Cerebellum (tissue), 4 donors: ENCODE measurements at places on chromosomes 3 and 15. TPM values are rescaled to one million over a fixed set of nuclear protein-coding genes. Genes with fewer than 3 reads are reported as not detected.

The TMCO5A gene
- not detected for total RNA-seq

DNA sequence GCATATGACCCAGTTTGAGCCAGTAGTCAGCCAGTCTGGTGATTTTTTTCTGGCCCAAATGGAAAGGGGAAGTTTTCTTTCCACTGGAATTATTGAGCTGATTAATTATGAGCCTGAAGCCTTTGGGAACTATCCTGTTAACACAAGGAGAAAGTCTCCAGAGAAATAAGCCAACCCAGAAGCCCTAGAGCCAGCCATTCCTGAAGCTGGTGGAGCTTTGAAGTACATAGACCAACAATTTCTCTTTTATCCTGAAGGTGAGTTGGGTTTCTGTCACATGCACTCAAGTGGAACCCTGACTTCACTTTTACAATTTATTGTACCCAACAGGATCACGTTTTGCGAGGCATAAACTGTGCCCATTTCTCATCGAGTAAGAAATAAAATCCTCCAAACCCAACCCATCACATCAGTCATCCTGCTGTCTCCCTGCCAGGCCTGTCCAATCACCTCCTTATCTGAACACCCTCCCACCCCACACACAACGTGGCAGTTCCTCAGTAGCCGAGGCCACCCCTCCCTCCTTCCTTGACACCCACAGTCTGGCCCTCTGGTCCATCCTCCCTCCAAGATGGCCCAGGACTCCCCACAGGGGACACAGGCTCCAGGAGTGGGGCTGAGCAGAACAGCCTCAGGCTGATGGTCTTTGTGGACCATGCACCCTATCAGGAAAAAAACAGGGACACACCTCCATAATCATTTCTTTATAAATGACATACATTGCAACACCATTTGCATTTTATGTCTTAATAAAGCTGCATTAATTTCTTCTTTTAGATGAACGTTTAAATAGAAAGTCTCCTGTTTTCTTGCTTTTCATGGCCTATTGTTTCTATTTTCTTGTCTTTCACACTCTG, 55.7 kb upstream of the GATA2 start:
- no peak for DNase-seq

DNA sequence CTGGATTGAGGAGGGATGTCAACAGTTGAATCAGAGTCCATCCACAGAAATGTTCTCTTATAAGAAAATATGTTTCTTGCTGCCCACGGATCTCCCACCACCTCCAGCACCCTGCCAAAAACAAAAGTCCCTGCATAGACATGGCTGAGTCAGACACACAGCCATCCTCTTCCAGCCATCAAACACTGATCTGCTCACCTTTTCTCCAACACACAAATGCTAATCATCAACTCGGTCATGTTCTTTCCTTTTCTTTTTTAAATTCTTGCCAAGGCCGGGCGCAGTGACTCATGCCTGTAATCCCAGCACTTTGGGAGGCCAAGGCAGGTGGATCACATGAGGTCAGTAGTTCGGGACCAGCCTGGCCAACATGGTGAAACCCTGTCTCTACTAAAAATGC, 110.7 kb upstream of the IL12A start:
- DNase-seq = no peak

DNA sequence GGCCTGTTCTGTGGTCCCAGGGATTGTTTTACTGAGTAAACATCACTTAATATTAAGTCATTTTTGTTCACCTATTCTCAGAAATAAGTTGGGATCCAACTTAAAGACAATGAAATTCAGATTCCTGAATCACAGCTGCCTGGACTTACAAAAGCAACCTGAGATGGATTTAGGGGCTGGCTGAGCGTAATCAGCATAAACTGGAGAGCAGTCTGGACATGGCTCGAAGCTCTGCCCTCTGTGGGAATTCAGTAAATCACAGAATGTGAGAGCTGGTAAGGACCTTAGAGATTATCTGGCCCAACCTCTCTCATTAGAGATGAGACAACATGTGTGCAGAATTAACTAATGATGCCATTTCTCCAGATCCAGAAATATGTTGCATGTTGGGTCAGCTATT, 23.7 kb downstream of the CCDC80 start:
- no peak for DNase-seq

DNA sequence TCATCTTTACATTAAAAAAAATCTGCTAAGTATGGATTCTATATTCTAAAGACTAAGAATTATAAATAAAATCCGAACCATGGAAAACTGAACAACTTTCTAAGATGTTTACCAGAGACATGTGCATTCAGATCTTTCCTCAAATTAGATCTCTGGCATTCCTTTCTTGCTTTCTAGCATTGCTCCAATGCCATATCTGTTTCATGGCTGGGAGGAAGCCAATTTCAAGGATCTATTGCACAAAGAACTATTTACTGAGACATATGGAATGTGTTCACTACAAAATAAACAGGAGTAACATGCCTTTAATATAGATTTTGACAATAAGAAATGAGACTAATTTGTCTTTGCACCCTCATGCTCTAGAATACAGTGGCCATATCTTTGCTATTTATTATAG, 45.1 kb upstream of the NANOGP8 start:
- no peak for DNase-seq

DNA sequence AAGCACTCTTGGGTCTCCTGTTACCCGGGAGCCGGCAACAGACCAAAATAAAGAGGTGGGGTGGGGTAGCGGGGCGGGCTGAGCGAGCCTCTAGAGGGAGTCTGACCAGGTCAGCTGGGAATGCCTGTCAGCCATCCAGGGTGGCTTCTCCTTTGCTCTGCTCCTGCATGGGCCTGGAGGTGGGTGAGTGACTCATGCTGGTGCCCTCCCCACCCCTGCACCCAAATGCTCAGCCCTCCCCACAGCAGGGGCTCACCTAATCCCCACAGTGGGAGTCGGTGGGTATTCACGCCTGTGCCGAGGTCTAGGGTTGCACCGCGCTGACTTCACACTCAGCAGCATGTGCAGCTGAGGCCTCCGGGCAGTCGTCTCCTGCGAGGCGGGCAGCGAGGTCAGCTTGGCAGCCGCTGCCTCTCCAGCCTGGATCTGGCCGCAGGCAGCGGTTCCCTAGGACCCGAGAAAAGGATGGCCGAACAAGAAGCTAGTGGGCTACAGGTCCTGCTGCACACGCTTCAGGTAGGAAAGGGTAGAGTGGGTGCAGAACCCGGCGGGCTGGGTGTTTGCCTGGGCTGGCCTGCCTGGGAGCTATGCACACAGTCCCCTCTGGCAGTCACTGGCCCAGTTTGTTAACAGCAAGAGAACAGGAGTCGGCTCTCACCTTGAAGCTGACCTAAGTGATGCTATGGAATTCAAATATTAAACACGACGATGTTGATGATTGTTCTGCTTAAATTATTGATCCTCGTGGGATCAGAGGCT, at the start of gene AGBL1:
TSS of gene AGBL1 (plus strand) at position 364 of the 759 bp plus-strand sequence.
- no peak for DNase-seq

GRCh38 chr3:100641471-100642032, 32.2 kb downstream of the ADGRG7 start:
- no peak for DNase-seq

DNA sequence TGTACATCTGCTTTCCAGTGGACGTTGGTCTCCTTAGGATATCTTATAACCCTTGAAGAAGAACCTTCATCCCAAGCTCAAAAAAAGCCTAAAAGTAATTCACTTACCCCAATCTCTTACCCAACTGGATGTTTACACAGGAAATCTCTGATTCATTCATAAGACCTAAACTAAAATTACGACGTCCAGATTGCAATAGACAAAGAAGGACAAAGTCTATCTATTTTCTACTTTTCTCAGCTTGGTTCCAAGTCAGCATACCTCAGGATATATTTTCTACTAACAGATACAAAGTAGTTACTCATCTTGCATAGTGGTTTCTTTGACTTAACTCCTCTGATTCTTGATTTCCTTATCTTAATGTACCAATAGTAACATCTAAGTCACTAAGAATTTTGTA, 669.9 kb downstream of the OTOL1 start:
- DNase-seq = no peak

- no peak for DNase-seq
Observed at GRCh38 chr3:80439490-80439889, 671.7 kb upstream of the ROBO1 start.

GRCh38 chr3:160837394-160837980, 81.5 kb downstream of the PPM1L start:
- no peak for DNase-seq

- no peak for DNase-seq
Observed at GRCh38 chr3:79515072-79515471, 252.7 kb downstream of the ROBO1 start.

The HESX1 gene
- total RNA-seq = 0.27 TPM

- DNase-seq = no peak
Observed at GRCh38 chr3:126555795-126556636, 2.7 kb downstream of the C3orf22 start.

- no peak for DNase-seq
Observed at GRCh38 chr3:159025733-159026132, 223.9 kb downstream of the MFSD1 start.

DNA sequence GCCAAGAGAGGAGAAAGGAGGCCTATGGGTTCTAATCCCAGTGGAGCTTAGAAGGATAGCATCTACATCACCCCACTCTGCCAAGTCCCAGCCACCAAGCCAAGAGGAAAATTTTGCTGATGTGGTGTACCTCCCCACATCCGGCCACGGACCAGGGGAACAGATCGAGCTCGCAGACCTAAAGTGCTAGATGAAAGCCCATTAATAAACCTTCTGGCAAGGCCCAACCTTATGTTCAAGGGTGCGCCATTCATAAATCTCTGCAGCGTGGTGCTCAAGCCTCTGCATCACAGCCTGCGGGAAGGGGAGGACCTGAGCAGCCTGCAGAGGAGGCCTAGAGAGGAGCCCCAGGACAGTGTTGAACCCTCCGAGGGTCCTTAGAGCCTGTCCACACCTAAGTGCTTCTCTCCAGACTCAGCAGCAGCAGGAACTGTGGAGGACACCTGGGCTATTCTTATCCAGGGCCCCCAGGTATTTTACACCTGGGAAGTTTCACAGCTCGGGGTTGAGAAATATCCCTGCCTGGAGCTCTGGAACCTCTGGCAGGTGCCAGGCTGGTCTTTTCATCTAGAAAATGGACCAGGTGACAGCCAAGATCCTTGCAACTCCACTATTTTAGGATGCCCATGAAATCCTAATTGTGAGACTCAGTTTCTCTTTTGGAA, 68.0 kb downstream of the MRPL46 start:
- DNase-seq = no peak

The TRPM1 gene
- total RNA-seq = not detected

DNA sequence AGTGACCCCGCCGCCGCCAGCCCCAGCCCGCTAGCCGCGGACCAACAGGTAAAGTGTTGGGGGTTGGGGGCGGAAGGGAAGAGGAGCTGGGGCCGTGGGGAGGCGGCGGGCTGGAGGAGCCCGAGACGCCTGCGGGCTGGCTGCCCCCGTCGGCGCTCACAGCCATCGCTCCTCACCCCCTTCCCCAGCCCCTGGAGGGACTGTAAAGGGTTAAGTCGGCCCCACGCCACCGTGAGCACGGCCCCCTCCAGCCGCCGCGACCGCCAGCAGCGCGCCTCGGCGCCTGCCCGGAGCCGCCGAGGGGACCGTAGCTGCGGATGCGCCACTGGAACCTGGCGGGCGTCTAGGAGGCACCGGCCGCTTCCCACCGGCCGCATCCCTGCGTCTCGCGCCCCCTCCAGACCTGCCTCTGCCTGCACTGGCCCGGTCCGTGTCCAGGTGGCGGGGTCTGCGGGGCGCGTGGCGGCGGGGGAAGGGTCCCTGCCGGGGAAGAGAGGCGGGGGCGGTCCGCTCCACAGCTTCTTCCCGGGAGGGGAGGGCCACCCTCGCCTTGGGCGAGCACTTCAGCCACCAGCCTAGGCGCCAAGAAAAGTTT, 522 bp downstream of the MED12L start:
- peak; percentile 40 for DNase-seq

The IL17RD gene
- total RNA-seq = 29.3 TPM

The RASGRP1 gene
- total RNA-seq = 10.2 TPM

DNA sequence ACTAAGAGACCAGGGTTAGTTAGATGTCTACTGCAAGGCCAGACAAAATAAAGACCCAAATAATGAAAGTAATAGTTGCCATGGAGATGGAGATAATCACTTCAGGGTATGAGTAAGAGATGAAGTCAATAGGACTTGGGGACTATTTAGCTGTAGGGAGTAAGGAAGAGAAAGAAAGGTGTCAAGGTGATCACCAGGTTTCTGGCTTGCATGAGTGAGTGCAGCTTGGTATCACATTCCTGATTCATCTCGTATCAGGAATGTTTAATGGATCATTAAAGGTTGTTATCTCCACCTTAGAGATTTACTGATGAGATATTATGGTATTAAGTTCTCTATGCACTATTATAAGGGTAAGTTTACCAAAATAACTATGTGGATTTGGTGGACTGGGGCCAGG, 357.4 kb upstream of the ATP11B start:
- DNase-seq = no peak

GRCh38 chr3:32454111-32454510, 48.5 kb downstream of the CMTM6 start:
- no peak for DNase-seq

- no peak for DNase-seq
Observed at GRCh38 chr3:31462050-31462569, 70.6 kb upstream of the STT3B start.

The ROBO2 gene
- 236 TPM for total RNA-seq

DNA sequence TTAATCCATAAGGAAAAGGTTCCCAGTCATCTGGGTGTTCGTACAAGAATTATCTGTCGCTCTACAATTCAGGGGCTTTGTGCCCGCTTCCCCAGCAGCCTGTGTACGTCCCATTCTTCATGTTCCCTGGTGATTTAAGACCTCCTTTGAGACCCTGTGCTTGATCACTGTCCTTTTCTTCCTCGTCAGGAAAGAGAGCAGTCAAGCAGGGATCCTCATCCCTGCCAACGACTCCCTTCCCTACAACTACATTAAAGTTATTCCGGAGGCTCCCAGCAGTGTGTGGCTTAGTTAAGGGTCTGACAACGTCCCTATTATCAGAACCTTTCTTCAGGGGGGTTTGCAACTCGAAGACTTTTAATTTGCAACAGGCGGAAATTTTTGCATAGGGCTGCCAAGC, 175.7 kb downstream of the FOXP1 start:
- no peak for DNase-seq

DNA sequence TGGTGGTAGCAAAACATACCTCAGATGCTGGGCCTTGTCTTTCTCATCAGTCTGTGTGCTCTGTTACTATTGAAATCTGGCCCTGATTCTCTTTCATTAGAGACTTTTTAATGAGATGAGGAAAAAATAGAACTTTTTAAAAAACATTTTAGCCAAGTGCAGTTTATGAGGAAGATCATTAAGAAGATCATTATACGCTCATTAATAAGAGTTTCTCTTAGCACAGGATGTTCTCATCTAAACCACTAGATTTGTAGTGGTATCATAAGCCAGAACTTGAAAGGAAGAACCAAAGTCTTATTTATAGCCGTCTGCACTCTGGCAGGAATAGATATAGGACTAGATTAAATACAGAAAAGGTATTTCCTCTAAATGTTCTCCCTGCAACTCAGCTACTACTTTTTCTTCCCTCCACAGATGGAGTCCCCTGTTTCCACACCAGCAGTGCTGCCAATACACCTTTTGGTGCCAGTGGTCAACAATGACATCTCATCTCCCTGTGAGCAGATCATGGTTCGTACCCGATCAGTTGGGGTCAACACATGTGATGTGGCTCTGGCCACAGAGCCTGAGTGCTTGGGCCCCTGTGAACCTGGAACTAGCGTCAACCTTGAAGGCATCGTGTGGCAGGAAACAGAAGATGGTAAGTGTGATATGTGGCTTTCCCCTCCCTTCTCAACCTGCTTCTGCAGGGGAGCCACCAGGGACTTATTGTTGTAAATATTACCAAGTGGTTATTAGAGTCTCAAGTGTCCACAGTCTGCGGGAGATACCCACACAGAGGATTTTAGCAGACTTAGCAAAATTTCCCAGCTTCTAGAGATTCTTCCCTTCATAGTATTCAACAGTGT, 152.8 kb downstream of the RBPMS2 start:
- no peak for DNase-seq

The FAM227B gene
- 7.6 TPM for total RNA-seq

The CPNE4 gene
- 18.0 TPM for total RNA-seq

The SCG5 gene
- 76.3 TPM for total RNA-seq

The ZNF80 gene
- 0.09 TPM for total RNA-seq
